Fibroblast of skin of back (primary cell): ENCODE measurements at places on chromosomes 2 and 18.

DNA sequence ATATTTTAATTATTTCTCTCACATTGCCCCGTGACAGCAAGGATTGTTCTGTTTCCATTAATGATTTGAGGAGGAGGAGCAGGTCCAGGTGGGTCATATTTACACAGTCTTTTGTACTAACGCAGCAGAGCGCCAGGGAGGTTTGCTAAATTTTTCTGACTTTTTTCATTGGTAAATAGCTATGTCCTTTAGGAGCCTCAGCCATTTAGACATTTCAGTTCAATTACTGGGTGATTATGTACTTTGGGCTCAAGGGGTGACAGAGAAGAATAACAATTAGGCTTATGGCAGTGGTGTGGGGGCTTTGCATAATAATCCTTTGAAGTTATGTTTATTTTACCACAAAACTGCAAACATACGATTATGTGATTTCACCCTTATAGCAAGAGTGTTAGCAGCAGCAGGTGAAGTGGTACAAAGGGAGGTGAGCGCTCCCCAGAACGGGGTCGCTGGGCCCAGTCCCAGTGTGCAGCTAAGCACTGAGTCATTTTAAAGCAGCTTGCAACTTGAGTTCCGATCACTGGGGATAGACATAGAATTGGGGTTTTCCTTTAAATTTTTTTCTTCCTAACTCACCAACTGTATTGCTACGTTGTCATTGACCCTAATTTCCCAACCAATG lies 80.3 kb downstream of the TSHZ1 start:
- DNase-seq: no peak

DNA sequence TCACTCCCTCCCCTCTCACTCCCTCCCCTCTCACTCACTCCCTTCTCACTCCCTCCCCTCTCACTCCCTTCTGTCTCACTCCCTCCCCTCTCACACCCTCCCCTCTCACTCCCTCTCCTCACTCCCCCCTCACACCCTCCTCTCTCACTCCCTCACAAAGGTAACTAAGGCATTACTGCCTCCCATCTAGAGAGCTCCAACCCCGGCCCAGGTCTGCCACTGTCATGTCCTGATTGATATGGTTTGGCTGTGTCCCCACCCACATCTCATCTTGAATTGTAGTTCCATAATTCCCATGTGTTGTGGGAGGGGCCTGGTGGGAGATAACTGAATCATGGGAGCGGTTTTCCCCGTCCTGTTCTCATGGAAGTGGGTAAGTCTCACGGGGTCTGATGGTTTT lies 359.9 kb upstream of the MYT1L start:
- DNase-seq: no peak

DNA sequence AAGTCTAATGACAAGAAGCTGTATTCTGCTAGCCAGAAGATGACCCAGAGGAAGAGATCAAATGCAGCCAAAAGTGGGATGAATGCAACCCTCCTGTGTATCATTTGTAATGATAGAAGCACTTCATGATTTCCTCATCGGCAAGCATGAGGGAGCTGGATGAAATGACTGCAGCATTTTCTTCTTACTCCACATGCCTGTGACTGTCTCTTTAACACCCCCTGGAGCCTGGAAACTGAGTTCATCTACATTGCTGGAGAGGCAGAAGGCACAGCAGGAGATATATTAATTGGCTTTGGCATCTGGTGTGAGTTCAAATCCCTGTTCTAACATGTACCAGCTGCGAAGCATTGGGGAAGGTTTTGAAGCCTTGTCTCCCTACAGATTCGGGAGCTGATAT lies 37.7 kb downstream of the ID2 start:
- peak; percentile 39 for DNase-seq

DNA sequence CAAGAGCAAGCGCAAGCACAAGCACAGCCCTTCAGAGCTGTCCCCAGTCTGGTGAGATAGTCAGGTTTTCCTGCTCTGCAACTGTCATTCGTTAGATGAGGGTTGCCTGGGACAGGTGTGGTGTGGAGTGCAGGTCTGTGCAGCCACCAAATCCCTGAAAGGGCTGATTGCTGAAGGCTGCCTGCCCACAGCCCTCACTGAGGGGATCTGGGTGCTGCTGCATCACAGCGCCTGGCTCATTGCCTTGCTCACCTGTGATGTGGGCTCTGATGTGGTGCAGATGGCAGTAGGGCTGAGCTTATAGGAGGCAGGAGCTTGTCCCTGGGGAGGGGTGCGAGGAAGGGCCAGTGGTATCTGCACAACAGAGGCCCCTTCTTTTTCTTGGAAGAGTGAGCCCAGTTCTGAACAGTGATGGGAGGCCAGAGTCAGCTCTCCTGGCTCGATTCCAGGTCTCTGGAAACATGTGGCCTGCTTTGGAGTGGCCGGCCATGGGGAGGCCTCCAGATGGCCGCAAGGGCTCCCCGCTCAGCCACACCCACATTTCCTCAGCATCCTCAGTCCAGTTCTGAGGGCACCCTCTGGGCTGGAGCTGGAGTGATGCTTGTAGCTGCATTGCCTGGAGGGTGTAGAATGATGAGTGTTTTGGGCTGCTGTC lies 11.4 kb downstream of the UBE2F start:
- DNase-seq: no peak

GRCh38 chr2:9836517-9836916 lies 6.8 kb upstream of the TAF1B start:
- no peak for DNase-seq

DNA sequence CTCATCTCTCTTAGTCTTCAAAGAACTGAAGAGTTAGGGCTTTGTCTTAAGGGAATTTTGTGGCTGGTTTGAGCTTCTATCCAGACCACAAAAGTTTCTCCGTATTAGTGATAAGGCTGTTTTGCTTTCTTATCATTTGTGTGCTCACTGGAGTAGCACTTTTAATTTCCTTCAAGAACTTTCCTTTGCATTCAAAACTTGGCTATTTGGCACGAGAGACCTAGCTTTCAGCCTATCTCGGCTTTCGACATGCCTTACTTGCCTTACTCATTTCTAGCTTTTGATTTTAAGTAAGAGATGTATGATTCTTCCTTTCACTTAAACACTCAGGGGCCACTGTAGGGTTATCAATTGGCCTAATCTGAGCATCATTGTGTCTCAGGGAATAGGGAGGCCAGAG lies 29.9 kb downstream of the HDHD2 start:
- DNase-seq: no peak

GRCh38 chr2:26978061-26978596 lies 7.7 kb downstream of the MAPRE3 start:
- DNase-seq: no peak

GRCh38 chr2:120875431-120875830 lies 139.8 kb downstream of the GLI2 start:
- DNase-seq: peak; percentile 23

DNA sequence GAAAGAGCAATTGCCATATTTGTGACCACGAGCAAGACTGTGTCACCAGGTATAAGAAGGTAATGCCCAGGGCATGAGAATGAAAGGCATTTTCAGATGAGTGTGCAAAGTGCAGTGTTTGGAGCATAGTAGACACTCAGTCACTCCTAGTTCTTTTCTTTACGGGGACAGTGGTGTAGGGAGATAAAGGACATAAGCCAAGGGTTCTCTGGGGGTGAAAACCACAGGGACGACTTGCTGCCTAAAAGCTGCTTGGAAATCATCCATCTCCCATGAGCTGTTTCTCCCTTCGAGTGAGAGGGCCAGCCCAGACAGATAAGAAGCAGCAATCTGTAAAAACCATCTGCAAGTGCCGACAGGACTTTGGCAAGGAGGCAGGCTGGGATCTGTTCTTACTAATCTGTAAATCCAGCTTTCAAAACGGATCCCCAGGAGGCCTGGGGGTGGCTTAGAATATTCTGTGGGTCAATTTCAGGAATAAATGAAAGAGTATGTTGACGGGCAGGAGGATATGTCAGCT lies 221.6 kb downstream of the LPIN1 start:
- peak; percentile 64 for DNase-seq

DNA sequence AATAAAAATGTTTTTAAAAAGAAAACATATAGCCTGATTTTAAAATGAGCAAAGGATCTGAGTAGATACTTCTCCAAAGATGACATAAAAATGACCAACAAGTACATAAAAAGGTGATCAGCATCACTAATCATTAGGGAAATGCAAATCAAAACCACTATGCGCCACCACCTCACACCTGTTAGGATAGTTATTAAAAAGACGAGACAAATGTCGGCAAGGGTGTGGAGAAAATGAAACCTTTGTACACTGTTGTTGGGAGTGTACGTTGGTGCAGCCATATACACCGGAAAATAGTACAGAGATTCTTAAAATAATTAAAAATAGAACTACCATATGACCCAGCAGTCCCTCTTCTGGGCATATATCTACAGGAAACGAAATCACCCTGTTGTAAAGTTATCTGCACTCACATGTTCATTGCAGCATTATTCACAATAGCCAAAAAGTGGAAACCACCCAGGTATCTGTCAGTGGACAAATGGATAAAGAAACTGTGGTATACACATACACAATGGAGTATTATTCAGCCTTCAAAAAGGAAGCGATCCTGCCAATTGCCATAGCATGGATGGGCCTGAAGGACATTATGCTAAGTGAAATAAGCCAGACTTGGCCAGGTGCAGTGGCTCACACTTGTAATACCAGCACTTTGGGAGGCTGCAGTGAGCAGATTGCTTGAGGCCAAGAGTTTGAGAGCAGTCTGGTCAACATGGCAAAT lies 91.6 kb downstream of the PRKRA start:
- no peak for DNase-seq

- DNase-seq: no peak
Measured at GRCh38 chr2:28761420-28761819, 9.8 kb downstream of the PPP1CB start.

DNA sequence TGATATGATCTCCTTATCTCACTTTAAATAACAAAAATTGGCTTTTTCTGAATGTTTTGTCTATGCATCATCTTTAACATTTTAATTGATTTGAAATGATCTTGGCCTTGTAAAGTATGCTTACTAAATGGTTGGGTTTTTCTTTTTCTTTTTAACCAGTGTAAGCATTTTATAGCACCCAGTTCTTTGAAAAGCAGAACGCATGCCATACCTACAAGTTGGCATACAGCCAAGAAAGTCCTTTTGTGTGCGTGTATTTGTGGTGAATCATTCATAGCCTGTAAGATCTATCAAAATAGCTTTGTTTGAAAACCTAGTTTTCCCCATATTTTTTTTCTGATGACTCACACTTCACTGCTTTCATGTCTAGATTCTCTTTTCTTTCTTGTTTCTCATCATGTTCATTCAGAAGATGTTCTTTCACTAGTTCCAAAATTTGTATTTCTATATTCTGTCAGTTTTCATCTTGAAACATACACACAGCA lies 4.1 kb upstream of the VRK2 start:
- DNase-seq: peak; percentile 85

GRCh38 chr2:175175896-175176295 lies 5.6 kb downstream of the ATP5MC3 start:
- no peak for DNase-seq

DNA sequence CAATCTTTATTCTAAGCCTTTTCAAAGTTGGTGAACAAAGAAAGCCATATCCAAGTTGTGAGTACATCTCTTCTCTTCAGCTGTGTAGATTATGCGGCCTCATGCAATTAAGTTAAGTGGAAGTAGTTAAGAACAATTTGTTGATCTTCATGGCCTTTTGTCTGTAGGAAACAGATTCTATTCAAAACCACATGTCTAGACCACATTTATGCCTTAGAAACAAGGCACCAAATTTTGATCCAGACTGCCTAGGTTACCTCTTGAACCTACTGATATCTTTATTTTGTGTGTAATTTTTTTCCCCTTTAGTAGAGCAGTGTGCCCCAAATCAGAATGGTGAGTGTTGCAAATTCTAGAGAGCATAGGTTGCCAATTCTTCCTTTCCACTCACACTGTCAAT lies 101.6 kb upstream of the CERS6 start:
- no peak for DNase-seq

DNA sequence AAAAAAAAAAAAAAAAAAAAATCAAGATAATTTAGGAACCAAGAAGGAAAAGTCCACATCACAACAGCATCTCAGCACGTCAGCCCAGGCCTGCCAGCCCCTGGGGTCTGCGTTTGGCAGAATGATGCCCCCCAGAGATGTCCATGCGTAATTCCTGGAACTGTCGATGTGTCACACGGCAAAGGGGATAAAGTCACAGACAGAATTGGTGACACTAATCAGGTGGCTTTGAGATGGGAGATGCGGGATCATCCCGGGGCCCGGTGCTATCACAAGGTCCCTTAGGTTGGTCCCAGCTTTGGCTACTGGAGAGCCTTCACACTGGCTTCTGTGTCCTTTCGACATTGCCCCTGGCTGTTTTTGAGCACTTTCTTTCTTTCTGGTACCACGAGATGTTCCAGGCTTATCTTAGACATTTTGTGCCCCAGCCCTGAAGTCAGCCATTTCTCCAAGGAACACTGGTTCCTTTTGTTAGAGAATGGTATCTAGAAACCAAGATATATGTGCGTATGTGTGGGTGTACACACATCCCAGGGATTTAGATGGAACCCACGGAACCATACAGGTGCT lies 20.7 kb downstream of the RAMP1 start:
- DNase-seq: no peak

- no peak for DNase-seq
Measured at GRCh38 chr2:136221026-136221425, 103.1 kb upstream of the CXCR4 start.

DNA sequence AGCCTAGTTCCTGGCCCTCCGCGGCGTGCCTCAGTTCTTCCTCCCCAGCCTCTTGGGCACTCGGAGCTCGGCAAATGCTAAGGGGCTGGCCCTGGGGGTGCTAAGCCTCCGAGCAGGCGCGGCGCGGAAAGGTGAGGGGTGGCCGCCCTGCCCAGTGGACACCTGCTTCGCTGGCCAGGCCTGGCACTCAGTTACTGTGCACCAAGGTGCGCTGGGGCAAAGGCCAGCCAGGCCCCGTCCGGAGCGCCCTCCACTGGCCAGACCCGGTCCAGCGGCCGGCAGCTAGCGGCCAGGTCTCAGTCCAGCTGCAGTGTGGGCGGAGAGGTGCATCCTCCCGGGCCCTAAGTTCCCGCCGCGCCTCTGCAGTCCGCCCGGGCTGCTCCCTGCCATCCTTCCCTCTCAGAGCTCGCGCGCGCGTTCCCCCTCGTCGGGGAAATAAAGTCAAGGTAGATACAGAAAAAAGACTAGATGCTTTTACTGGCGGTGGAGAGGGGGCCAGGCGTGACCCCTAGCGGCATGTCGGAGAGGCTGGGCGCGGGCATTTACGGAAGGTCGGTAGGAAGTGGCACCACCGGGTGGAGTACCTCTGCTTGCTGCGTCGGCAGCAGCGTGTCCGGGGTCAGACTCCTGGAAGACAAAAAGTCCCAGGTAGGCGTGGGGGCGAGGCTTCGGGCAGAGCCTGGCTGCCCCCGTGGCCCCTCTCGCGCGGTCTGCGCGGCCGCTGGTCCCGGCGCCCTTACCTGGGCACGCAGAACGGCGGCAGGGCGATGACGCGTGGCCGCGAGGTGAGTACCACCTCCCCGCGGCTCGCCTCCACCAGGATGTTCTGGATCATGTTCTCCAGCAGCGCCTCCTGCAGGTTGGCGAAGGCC lies 9.4 kb upstream of the CRYBA2 start:
- peak; percentile 17 for DNase-seq

DNA sequence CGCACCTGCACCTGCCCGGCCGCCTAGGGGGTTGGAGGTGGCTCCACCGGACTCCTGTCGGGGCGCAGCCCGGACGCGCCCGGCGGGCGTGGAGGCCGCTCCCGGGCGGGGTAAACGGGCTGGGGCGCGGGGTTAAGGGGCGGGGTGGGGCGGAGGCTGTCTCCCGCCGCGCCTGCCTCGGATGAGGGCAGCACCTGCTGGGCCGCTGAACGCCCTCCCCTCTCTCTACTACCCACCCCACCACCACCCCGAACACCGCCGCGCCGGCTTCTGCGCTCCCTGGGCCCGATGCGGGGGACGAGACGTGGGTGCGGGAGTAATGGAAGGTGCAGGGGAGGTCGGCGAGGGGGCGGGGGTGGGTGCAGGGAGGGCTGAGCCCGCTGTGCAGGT lies 224.8 kb upstream of the ID2 start:
- no peak for DNase-seq
